ENCODE measurements at places on chromosomes 12 and 14. TPM values are rescaled to one million over a fixed set of nuclear protein-coding genes. Genes with fewer than 3 reads are reported as not detected.

- peaks cover 57% of the 10 kb centered on the region for H3K4me1 ChIP-seq
- no peak overlapping the region for H3K27ac ChIP-seq
- DNase-seq = no peak
- H3K4me3 ChIP-seq = no peak overlapping the region
- no peaks in the 10 kb centered on the region for H3K36me3 ChIP-seq
- no peaks in the 10 kb centered on the region for H3K27me3 ChIP-seq
Measured at GRCh38 chr12:50615145-50615906, 110.5 kb downstream of the DIP2B start.

DNA sequence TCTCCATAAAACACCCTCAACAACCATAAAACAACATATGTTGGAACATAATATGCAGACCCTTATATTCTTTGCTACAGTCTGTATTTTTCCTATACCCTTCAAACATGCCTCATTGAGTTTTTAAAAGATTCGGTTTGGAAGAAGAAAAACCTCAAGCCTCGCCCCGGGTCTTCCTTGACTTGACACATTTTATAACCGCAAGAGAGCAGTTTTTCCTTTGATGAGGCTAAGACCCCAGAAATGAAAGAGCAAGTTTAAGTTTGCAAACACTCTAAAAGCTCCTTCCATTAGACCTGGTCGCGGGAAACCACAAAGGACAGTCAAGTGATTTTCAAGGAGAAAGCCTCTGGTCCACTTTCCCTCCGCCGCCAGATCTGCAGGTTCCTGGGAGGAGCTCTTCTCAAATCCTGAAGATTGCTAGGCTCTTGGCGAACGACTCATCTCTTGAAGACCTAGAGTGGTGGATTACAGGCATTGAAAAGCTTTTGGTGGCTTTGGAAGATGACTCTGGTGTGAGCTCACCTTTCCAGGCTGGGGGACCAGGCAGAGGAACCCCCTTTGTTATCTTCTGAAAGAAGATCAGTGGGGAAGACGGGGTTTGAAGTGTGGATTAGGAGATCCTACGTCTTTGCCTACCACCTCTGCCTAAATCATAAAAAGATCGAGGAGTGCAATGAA lies at the start of gene ASCL4:
Gene ASCL4 (plus strand): TSS at position 356 of the 681 bp plus-strand sequence. CDS start 515 bp downstream, outside the sequence.
- H3K27me3 ChIP-seq = peaks cover 21% of the 10 kb centered on the region
- no peak for DNase-seq
- H3K36me3 ChIP-seq = no peaks in the 10 kb centered on the region
- H3K4me3 ChIP-seq = peak within 1 kb of the TSS; percentile 61

GRCh38 chr12:72511906-72512305 lies 239.7 kb downstream of the TRHDE start:
- H3K36me3 ChIP-seq = no peaks in the 10 kb centered on the region
- H3K4me3 ChIP-seq = no peak overlapping the region
- no peak for DNase-seq
- H3K27ac ChIP-seq = no peak overlapping the region
- H3K27me3 ChIP-seq = no peaks in the 10 kb centered on the region

OR9K2 gene
- total RNA-seq = not detected

NUBPL gene
- 12.3 TPM for total RNA-seq

DNA sequence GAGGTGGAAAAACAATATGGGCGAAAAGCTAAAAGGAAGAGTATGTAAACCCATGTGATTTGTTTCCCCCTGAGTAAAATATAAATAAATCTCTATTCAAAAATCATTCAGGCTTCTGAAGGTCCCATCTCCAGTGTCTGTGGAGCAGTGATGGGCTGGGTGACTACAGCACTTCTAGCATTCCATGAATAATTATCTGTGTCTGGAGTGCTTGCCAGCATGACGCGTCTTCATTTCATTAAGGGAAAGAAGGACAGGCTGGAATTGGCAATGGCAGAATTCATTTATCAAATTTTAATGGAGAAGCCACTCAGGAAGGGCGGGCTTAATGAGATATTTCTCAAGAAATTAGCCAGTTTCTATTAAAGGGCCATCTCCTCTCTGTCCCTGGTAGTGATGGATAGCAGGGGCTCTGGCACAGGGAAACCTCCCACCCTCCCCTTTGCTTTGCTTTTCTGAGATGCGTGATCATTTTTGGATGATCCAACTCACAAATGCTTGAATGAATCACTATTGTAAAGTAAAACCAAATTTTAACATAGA lies 916.3 kb upstream of the SEL1L start:
- H3K4me1 ChIP-seq = no peaks in the 10 kb centered on the region
- no peak overlapping the region for H3K4me3 ChIP-seq
- H3K36me3 ChIP-seq = no peaks in the 10 kb centered on the region
- no peak overlapping the region for H3K27ac ChIP-seq

POTEG gene
- total RNA-seq = not detected

RHNO1 gene
- total RNA-seq = 22.9 TPM
